ENCODE measurements at places on chromosomes 6 and 20.

DNA sequence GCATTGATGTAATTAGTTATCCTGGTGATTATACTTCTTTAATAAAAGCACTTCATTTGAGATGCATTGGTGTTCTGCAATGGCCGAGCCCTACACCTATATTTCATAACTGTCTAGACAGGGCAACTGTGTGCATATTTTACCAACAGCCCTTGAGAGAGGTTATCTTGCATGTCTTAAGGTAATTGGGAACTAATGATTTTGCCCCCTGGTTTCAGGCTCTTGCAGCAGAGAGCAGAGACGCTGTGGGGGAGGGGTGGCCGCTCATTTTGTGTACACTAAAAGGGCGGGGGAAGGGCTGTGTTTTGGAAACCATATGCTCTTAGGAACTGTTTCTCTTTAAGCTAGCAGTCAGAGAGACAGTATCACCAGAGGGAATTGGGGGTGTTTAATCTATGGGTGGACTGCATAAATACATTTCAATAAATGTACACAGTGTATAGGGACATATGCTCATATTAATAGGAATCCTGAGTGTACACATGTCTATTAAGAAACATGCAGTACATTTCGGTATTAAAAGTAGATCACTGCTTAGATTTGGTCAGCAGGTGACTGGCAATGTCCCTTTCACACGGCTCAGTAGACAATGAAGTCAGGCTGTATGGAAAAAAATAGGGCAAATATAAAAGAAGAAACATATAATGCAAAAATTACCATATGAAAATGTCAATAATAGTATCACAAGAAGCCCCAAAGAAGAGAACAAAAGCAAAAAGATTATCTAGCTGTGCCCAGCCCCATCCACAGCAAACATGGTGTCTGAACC, 402.9 kb upstream of the CITED2 start:
- no peak for DNase-seq

DNA sequence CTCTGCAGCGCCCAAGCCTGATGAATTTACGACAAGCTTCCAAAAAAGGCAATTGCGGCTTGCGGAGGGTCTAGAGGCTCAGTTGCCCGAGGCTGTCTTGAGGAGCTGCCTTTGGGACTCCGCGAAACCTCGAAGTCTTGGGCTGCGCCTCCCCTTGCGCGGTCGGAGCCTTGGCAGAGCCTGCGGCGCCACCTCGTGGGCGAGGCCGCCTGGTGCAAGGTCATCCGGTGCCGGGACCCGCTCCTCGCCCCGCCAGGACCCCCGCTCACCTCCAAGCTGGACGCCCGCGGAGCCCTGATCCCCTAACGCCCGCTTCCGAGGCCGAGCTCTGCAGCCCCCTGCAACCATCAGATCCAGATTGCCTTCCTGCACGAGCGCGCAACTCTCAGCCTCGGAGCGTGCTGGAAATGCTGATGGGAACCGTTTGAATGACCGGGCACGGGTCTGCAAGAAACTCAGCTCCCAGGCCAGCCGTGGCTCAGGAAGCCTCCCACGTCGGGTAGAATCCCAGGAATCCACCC, 14.9 kb upstream of the FAM210B start:
- no peak for DNase-seq

DNA sequence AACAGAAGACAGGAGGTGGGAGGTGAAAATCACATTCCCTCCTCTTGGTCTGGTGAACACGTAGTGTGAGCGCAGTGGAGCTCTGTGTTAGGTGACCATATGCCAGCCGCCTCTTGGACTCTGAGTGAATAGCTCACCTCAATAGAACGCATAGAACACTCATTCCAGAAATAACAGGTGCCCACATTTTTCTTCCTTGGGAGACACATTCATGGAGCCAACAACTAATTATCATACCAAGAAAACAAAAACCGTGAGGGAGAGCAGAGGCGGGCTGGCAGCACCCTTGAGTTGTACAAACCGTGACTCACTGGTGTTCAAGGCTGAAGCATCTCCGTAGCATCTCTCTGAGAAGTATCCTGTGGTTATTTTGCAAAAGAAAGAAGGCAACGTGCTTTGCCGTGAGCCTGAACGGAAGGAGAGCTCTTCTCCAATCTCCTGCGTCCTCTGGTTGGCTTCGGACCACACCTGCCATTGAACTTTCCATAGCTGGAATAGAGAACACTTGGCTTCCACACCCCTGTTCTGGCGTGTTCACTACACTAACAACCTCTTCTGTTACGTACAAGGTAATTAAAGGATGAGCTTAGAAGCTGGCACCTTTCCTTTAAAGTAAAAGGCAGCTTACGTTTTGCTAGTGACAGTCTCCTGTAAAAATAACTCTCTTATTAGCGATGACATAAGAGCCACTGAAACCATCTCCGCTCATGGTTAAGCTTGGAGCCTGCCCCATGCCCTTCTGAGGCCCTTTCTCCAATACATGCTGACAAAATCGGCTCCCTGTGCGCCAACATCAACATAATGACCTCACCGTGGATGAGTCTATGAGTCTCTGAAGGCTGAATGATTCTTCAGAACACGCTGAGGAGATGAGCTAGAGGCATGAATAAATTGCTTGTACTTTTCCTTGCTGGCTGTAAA, 30.2 kb upstream of the SGK1 start:
- no peak for DNase-seq

- DNase-seq, result no peak
Measured at GRCh38 chr6:20486641-20487040, 47.6 kb upstream of the CDKAL1 start.

- no peak for DNase-seq
Measured at GRCh38 chr6:27066802-27067201, 180.7 kb upstream of the PRSS16 start.

DNA sequence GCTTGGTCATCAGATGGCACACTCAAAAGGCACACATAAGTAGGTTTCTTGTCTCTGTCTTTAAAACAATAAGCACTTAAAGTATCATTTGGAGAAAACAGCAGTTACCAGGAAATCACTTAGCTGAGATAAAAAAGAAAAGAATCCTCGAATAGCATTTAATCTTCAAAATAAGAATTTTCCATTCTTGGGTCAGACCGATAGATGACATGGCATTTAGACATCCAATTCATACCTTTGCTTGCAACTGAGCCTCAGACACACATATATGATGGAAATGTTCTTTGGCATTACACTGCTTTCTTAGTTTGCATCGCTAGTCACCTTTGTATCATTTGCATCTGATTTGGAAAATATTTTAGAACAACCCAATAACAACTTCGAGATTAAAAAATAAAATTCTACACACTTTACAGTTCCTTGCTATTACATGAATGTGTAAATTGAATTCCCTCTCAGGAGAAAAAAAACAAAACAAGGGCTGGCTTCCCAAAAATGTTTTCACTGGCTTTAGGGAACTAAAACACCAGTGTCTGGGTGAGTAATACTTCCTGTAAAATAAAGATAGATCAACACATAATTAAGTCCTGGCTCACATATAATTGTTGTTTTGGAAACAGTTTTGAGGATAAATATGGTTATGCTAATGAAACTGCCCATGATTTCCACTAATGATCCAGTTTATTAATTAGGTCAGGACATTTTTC, 1.3 kb upstream of the RNF217 start:
- DNase-seq, result no peak

DNA sequence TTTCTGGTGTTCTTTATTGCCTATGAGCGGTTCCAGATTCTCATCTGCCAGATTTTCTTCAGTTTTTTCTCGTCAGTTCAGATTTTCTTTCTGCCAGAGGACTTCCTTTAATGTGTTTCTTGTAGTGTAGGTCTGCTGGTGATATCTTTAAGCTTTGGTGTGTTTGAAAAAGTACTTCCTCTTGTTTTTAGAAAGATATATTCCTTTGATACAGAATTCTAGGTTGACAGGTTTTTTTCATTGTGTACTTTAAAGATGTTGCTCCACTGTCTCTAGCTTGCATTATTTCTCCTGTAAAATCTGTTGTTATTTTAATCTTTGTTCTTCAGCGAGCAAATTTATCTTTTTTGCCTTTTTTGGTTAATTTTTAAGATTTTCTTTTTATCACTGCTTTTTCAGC, 36.9 kb downstream of the ASXL1 start:
- DNase-seq, result no peak

- no peak for DNase-seq
Measured at GRCh38 chr20:62365814-62366369, 1.2 kb downstream of the LAMA5 start.
